Cardiac muscle cell (in vitro differentiated cells and primary cell): ENCODE measurements at places on chromosomes 13 and 19. TPM values are rescaled to one million over a fixed set of nuclear protein-coding genes. Genes with fewer than 3 reads are reported as not detected.

DNA sequence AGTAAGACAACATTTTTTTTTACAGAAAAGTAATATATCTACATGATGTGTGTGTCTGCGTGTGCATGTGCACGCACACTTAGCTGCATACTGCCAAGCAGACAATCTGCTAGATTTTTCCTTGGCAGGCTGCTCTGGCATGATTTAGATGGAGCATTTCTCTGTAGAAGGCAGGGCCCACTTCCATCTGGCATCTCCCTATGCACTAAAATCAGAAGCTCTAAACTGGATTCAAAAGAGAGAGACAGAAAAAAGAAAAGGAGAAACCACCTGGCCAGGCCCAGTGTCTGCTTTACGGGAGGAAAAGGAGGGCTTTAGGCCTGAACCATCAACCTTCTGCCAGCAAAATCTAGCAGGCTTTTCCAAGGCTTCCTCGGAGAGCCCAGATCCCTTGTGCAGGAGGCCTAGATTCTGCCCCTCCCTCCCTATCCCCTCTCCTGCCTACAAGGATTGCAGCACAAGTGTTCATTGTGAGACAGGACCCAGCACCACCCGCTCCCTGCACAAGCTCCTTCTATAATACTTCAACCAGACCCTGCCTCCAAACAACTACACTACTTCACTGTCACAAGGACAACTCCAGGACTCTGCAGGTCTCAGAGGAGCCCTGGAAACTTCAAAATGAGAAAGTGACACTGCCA lies 99.3 kb downstream of the DOCK9 start:
- H3K36me3 ChIP-seq = peaks cover 38% of the 10 kb centered on the region
- H3K27ac ChIP-seq = no peak overlapping the region
- H3K4me1 ChIP-seq = no peaks in the 10 kb centered on the region
- no peak for DNase-seq
- no peak overlapping the region for H3K4me3 ChIP-seq

DNA sequence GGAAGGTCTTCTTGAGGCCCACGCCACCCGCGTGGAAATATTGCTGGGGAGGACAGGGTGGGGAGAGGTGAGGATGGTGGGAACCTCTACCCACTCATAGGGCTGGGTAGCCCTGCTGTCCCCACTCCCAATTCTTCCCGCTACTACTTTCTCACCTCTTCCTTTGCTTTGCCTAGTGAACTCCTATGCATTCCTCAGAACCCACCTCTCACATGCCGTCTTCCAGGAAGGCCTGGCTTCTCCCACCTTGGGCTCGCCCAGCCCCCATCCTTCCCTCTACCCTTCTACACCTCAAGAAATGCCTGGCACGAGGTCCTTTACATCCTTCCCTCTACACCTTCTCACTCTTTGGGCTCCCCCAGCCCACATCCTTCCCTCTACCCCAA lies 62.4 kb downstream of the COLGALT1 start:
- no peak for DNase-seq
- no peaks in the 10 kb centered on the region for H3K36me3 ChIP-seq
- H3K27me3 ChIP-seq = no peaks in the 10 kb centered on the region
- H3K4me1 ChIP-seq = no peaks in the 10 kb centered on the region

- H3K36me3 ChIP-seq = no peaks in the 10 kb centered on the region
- DNase-seq = no peak
- H3K27ac ChIP-seq = no peak overlapping the region
- peaks cover under 1% of the 10 kb centered on the region for H3K27me3 ChIP-seq
- no peak overlapping the region for H3K4me3 ChIP-seq
Observed at GRCh38 chr13:61406275-61406674, 9.4 kb downstream of the PCDH20 start.

NLRP4 gene
- polyA plus RNA-seq = not detected in 2 replicates

DNA sequence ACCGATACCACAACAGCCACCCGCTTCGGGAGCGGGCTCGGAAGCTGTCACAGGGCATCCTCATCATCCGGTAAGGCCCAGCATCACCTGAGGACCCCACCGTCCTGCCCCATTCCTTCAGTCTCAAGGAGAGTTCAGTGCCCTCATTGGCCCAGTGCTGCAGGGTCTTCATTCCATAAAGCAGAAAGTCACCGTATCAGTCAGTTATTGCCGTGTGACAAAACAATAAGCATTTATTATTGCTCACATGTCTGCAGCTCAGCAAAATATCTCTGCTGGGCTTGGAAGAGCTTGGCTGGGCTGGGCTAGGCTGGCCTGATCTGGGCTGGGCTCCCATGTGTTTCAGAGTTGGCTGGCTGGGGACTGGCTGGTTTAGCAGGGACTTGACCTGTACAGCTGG lies 8.1 kb upstream of the MRI1 start:
- H3K4me1 ChIP-seq = no peaks in the 10 kb centered on the region
- H3K4me3 ChIP-seq = no peak overlapping the region
- no peak for DNase-seq

GRCh38 chr13:91357613-91358386 lies 10.3 kb downstream of the MIR17HG start:
- peaks cover 12% of the 10 kb centered on the region for H3K4me1 ChIP-seq
- DNase-seq = no peak
- no peak overlapping the region for H3K4me3 ChIP-seq
- H3K36me3 ChIP-seq = peaks cover 15% of the 10 kb centered on the region
- no peaks in the 10 kb centered on the region for H3K27me3 ChIP-seq

SLITRK6 gene
- 0.07 TPM in 1 of 2 replicates, not detected in the other for polyA plus RNA-seq

ZNF154 gene
- polyA plus RNA-seq = 11.1 and 16.3 TPM in 2 replicates

DNA sequence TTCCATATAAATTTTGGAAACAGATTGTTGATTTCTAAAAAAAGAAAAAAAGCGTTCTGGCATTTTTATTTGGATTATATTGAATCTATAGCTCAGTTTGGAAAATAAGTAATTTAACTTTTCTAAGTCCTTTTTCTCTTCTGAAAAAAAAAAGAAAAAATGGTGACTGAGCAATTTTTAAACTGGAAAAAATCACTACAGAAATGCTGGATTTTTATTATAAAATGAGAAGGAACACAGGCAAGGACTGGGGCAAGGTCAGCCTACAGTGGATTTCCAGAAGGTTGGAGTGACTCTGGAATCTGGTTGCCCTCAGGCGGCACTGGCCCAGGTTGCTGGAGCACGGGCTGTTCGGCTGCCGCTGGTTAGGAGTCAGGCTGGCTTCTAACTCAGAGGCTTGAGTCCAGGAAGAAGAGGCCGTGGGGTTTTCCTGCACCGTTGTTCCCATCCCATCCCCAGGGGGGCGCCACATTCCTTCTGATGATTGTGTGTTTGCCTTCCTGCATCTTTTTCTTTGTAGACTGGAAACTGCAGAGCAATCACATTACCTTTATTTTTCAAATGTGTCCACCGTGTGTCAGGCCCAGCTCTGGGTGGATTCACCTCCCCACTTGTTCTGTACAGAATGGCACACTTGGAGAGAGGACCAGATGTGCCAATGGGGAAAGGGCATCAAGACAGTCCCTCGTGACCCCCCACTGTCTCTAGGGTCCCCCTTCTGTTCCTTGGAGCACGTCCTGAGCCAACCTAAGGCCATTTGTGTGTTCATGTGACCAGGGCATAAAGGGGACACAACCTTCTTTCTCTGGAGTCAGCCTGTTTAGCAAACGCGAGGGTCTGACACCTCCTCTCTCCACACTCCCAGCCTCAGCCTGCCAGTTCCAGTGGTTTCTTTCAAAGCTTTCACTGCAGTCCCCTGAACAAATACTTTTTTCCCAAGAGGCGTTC lies 44.5 kb upstream of the GTF3A start:
- no peak overlapping the region for H3K27ac ChIP-seq
- H3K4me3 ChIP-seq = no peak overlapping the region
- DNase-seq = peak; percentile 62
- H3K27me3 ChIP-seq = peaks cover 3% of the 10 kb centered on the region
- H3K4me1 ChIP-seq = no peaks in the 10 kb centered on the region

MYO1F gene
- 1.5 and 5.1 TPM in 2 replicates for polyA plus RNA-seq

DNA sequence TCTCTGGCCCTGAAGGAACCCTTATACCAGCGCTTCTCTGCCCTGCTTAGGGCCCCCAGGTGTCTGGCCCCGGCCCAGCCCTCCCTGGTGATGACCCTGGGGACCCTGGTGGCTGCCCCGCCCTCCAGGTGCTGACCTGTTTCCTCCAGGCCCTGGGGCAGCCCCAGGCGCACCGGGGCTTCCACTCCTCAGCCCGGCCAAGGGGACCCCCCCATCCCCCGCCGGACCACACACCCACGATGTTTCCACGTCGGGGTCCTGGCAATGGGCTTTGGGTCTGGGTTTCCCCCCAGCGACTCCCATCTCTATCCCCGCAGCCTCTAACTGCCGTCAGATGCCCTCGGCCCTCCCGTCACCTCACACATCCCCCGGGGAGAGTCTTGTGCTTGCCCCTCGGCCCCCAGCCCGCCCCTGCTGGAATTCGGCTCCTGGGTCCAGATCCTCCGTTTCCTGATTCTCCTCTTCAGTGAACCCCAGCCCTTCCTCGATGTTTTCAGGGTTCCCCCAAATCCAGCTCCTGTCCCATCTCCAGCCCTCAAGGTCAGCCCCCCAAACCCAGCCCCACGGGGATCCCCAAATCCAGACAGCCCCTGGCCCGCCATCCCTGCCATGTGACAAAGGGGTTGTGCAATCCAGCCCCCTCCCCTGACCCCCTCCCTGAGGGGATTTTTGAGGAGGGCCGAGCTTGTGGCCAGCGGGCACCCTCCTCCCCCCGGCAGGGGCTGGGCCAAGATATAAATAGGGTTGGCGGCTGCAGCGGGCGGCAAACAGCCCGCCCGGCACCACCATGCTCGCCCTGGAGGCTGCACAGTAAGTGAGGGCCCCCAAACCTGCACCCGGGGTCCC lies at the start of gene SPIB:
TSS of gene SPIB (plus strand) at position 763 of the 846 bp plus-strand sequence. CDS start at position 788, 25 bp downstream.
- no peak for DNase-seq
- peaks cover 17% of the 10 kb centered on the region for H3K27me3 ChIP-seq
- H3K27ac ChIP-seq = no peak within 1 kb of the TSS
- no peaks in the 10 kb centered on the region for H3K36me3 ChIP-seq

DNA sequence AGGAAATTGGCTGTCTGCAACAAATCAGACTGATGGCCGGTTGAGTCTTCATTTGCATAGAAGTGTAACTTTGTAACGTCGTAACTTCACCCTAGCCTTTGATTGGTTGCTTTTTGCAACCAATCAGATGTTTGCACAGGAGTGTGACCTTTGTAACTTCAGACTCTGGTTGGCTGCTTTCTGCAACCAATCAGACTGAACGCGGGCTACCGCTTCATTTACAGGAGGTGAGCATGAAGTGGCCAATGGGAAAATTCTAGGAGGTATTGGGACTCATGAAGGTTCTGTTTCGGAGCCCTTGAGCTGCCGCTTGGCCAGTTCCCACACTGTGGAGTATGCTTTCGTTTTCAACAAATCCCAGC lies 441 bp upstream of the ZNF559 start:
- peak overlapping the region; percentile 58 for H3K4me3 ChIP-seq
- H3K27ac ChIP-seq = peak overlapping the region; percentile 89
- peak; percentile 48 for DNase-seq
- H3K36me3 ChIP-seq = no peaks in the 10 kb centered on the region
- H3K27me3 ChIP-seq = no peaks in the 10 kb centered on the region

DNA sequence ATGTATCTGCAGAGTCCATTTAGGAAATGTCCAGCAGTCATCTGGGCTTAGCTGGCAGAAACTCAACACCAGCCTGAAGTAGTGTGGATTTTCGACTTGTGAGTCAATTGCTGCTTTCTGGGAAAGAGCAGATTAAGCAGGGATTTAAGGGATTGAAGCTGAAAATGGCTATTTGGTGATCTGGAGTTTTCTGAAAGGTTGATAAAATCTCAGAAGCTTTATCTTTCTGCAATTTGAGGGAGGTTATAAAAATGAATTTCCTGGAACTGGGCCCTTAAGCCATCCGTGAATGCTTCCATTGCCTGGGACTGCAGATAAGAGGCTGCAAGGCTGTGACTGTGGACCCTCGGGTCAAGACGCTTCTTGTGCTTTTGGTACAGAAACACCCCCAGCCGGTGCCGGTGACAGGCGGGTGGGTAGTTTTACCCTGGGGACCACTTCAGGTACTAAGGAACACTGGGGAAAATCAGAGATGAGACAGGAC lies 61.5 kb downstream of the COL4A1 start:
- no peak overlapping the region for H3K4me3 ChIP-seq
- H3K36me3 ChIP-seq = no peaks in the 10 kb centered on the region
- DNase-seq = no peak
- H3K4me1 ChIP-seq = peaks cover 34% of the 10 kb centered on the region

DNA sequence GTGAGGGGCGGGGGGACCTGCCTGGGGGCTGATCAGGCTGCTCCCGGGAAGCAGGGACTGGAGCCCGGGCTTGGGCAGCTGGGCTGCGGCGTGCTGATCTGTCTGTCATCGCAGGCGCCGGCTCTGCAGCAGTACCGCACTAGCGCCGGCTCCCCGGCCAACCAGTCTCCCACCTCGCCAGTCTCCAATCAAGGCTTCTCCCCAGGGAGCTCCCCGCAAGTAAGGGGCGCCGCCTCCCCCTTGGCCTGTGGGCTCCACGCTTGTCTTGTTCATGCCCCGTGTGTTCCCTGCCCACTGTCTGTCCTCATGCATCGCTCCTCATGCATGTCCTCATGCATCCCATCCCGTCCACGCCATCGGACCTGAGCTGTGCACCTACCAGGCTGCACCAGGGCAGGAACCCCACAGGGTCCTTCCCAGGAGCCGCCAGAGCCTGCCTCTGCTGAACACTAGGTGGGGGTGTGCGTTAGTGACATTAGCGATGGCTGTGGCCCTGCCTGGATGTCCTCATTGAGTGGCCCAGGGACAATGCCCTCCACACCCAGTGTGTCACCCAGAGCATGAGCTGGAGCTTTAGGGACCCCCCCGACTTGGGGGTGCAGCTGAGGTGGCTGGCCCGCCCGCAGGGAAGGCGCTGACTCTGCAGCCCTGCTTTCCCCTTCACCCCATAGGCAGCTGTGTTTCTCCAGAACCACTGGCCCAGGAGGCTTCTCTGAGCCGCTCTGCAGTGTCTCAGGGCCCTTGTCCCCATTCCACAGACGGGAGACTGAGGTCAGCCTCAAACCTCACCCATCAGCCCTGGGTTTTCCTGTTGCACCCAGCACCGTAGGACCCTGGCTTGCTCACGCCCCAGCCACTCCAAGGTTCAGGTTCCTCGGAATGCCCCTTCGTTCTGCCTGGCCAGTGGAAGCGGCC lies 19.5 kb downstream of the COMP start:
- no peak overlapping the region for H3K27ac ChIP-seq
- H3K27me3 ChIP-seq = no peaks in the 10 kb centered on the region
- no peak overlapping the region for H3K4me3 ChIP-seq
- peak; percentile 44 for DNase-seq
- peaks cover 6% of the 10 kb centered on the region for H3K4me1 ChIP-seq

- H3K27me3 ChIP-seq = peaks cover 3% of the 10 kb centered on the region
- H3K36me3 ChIP-seq = no peaks in the 10 kb centered on the region
- no peak for DNase-seq
Observed at GRCh38 chr19:1865172-1866010, 2.0 kb upstream of the KLF16 start.

DNA sequence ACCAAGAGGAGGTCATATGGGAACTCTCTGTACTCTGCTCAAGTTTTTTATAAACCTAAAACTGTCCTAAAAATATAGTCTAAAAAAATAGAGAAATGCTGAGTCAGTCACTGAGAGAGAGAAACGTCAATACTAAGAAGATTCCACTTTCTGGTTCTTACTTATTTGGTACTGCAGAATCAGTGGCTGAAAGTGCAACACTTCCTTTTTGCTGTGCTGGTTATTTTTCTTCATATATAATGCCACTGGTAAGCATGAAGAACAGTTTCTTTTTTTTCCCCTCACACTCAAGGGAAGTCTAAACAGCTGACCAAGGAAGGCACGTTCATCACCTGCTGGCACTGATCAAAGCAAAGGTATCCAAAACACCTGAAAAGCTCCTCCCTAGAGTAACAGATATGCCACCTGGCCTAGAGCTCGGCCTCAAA lies 44.3 kb upstream of the N4BP2L1 start:
- H3K36me3 ChIP-seq = no peaks in the 10 kb centered on the region
- H3K27ac ChIP-seq = no peak overlapping the region
- H3K4me1 ChIP-seq = peaks cover 6% of the 10 kb centered on the region
- no peaks in the 10 kb centered on the region for H3K27me3 ChIP-seq
- DNase-seq = no peak
- H3K4me3 ChIP-seq = no peak overlapping the region
